ENCODE measurements at places on chromosomes 2 and 18.

DNA sequence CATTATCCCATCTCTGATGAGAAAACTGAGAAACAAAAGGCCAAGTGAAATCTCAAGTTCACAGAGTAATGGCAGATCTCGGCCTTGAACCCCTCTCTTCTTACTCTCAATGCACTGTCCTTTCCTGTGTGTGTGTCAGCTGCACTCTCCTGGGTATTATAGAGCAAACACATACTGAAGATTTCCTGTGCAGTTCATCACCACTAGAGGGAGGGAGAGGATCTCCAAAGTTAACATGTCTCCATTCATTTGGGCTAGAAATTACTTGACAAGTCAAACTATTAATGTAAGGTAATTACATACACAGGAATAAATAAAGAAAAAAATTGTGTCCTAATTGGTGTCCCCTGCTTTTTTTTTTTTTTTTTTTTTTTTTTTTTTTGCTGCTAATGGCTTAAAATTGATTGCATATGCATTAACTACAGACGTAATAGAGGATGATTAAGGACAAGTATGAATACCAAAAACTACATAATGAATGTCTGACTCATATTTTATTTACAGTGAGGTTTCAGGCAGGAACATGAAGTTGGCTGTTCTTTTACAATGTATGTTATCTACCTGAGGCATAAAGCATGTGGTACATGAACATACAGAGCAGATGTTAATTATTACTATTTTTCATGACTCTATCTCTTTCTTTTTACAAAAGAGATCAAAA, 269.2 kb downstream of the NYAP2 start:
- DNase-seq = peak; percentile 81

GRCh38 chr2:112958428-112959108, 19.2 kb upstream of the IL36G start:
- DNase-seq = peak; percentile 42

GRCh38 chr2:45127891-45128290, 118.6 kb upstream of the SIX2 start:
- no peak for DNase-seq

GRCh38 chr2:189608795-189609422, 28.3 kb upstream of the SLC40A1 start:
- DNase-seq = no peak

DNA sequence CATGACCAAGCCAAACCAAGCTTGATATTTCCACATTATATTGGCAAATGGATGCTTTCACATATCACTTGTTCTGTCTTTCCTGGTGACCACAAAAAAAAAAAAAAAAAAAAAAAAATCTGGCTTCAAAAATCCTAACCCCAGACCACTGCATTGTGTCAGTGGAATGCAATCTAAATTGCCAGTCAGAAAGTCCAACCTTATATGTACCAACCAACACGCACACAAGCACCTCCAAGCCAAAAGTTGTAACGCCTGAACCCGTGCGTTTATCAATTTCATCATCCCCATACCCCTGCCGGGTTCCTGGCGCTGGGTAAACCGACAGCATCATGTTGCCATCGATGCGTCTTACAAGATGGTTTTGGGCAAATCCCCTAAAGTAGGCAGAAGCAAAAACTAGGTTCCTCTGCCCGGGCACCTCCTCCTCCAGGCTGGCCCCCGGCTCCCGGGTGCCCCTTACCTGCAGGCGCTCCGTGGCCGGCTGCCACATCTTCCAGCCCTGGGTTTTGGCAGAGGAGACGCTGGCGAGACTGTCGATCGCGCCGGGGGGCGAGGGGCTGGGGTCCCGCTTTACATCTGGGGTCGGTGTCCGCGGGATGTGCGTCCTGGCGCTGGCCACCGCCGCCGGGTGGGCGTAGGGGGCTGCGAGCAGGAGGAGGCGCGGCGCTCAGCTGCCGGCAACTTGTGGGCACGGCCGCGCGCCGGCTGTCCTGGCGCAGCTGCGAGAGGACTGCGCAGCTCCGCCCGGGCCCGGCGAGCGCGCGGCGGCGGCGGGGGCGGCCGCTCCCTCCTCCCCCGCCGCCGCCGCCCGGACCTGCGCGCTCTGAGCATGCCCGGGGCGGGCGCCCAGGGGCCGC, at the start of gene PID1:
TSS of gene PID1 (minus strand) at position 737 of the 860 bp plus-strand sequence. CDS start at position 493, 244 bp downstream.
- no peak for DNase-seq

GRCh38 chr2:239232195-239232578, 168.6 kb downstream of the HDAC4 start:
- no peak for DNase-seq

- DNase-seq = no peak
Measured at GRCh38 chr2:7884338-7884737, 797.5 kb upstream of the ID2 start.

DNA sequence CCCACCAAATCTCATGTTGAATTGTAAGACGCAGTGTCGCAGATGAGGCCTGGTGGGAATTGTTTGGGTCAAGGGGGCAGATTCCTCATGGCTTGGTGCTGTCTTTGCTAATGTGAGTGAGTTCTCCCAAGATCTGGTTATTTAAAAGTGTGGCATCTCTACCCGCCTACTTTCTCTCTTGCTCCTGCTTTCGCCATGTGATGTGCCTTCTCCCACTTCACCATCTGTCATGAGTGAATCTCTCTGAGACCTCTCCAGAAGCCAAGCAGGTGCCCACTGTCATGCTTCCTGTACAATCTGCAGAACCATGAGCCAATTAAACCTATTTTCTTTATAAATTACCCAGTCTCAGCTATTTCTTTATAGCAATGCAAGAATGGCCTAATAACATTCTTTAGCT, 246.6 kb upstream of the CDH20 start:
- no peak for DNase-seq

DNA sequence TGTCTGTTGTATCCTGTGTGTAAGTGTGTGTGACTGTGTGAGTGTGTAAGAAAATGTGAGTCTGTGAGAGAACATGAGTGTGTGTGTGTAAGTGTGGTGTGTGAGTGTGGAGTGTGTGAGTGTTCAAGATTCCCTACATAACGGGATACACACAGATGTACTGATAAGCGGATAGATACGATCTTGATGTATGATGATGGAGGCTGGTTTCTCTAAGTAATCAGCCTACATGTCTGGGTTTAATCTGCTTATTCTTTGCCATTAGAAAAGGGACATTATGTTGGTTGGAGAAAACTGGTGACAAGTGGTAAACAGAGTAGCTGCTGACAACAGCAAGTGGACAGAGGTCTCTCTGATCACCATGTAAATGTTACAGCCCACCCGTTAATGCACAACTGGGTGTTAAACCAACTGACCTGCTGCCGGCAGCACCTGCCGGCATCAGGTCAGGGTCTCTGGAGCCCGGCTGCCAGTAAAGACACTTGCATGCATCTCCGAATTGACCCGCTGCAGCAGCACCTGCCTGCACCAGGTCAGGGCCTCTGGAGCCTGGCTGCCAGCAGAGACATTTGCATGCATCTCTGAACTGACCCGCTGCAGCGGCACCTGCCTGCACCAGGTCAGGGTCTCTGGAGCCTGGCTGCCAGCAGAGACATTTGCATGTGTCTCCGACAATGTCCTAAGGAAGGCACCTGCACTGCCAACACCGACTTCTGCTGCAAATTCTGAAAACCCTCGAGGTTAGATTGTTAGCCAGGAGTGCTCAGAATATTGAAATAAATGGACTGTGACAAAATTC, 87.5 kb downstream of the MBP start:
- DNase-seq = no peak

DNA sequence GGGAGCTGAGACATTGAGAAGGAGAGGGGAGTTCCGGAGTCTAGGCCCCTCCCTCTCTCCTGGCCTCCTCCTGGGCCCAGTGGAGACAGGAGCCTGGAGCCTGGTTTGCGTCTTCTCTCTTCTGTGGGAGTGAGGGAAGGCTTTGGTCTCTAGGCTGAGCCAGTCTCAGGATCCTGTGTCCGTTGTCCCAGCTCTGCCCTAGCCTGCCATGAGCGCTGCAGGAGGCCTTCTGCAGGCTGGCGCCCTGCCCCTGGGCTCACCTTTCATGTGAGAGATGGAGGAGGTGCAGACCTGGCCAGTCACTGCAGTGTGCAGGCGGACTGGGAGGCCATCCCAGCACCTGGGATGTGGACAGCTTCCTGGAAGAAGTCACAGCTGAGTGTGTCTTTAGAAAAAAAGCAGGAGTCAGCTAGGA, 8.7 kb downstream of the IMPA2 start:
- no peak for DNase-seq

GRCh38 chr18:76459687-76460350, 35.2 kb downstream of the ZNF516 start:
- DNase-seq = no peak

GRCh38 chr2:217806482-217806765, 196.4 kb downstream of the TNS1 start:
- no peak for DNase-seq

DNA sequence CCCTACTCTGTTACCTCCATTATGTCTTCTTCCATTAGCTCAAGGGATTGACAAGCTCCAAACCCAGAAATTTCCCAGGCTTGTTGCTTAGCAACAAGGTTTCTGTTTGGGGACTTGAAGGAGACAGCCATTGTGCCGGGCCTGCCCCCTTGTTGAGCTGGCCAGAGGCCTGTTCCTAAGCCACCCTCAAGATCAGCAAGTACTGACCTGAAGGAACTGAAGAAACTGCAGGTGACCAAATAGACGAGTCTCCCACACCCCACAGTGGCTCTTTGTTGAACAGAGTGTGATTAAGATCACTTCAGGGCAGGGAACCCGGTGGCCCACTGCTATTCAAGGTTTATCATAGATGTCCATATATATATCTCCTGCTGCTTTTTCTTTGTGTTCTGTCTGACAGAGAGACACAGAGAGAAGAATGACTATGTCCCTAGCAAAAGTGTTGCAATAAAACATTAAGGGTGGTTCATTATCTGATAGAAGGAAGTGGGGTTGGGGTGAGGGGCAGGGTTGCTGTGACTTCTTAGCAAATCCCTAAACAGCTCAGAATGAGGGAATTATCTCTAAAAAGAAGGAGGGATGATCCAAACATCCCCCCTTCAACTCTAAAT, 69.2 kb downstream of the RNF144A start:
- no peak for DNase-seq

GRCh38 chr2:3944071-3944470, 240.7 kb downstream of the DCDC2C start:
- DNase-seq = no peak

DNA sequence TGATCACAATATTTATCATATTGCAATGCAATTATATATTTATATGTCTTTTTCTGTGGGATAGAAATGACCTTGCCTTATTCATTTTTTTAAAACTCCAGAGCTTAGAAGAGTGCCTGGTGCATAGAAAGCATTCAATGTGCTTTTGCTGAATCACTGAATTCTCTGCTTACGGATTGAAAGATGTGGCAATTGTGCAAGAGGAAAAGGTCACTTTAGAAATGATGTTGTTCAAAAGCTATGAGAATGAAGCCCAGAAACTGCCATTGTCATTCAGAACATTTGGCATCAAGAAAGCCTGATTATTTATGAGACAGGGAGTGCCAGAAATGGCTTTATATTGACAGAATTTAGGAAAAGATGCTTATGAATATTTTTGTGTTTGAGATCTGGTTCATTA, 678.6 kb upstream of the CDH2 start:
- DNase-seq = no peak

DNA sequence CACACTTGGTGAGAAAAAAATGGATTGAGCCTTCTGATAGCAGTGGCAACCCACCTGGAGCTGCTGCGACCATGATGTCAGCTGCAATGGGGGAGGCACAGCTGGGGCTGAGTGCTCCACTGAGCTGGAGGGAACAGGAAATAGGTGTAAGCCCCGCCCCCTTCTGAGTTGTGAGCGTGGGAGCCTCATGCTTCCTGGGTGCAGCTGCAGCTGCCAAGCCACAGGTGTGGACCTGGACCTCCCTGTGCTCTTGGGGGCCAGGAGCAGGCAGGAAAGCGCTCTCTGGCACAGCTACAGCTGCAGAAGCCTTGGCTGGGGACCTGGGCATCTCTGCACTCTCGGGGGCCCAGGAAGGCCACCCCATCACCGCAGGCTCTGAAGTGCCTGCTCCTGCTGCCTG, 970.6 kb downstream of the DCDC2C start:
- no peak for DNase-seq

- no peak for DNase-seq
Measured at GRCh38 chr2:23574919-23575654, 190.1 kb downstream of the KLHL29 start.

- DNase-seq = no peak
Measured at GRCh38 chr2:39923455-39923854, 144.4 kb upstream of the THUMPD2 start.

- no peak for DNase-seq
Measured at GRCh38 chr2:85853499-85854165, 35.2 kb downstream of the ST3GAL5 start.

DNA sequence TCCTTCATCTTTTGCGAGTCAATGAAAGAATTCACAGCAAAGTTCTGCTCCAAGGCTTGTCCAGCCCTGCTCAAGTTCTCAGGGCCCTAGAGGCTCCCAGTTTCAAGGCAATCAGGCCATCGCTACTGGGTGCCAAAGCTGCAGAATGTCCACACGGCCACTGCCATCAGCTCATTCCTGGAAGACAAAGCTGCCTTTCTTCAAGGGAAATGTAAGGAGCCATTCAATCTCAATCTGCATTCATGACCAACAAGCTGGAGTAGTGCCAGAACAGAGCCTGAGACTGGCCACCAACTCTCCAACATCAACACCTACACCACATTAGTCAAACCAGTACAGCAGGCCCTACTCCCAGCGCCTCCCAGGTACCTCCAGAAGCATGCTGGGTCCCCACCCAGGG, 202.2 kb downstream of the TCF4 start:
- no peak for DNase-seq

DNA sequence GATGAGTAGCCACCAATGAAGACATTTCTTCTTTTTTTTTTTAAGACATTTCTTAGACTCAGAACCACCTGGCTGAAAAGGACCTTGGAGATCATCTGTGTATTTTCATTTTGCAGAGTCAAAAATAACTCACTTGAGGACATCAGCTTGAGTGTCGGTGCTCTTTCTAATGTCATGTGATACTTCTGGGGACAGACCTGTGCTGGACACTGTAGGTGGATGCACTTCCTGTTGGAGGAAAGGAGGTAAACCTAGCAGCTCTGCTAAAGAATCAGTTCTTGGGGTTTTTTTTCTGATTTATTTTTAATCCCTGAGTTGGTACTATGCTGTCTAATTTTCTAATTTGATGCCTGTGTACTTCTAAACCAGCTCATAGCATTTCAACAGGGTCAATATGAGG, 283.9 kb upstream of the CRIM1 start:
- no peak for DNase-seq

- no peak for DNase-seq
Measured at GRCh38 chr18:63142594-63143225, 176.9 kb downstream of the BCL2 start.

DNA sequence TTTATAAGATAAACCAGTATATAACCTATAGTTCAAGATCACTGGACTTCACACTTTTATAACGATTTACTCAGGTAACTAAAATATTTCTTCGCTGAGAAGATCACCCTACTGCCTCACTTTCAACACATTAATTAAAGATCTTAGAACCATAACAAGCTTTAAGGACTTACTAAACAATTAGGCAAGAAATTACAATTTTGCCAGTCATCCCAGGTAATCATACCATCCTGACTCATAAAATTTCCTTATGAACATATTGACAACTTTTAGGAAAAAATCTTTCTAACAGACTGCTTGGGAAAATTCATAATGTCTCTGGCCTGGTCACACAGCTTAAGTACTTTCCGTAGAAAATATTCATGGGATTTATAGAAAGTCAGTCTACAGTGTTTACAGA, 223.2 kb downstream of the NRXN1 start:
- DNase-seq = no peak
